Activated T-cell treated with anti-CD3 and anti-CD28 coated beads, Interleukin-2, amount 50 U/mL, for 72 hours (primary cell): ENCODE measurements at places on chromosomes 7 and 10. TPM values are rescaled to one million over a fixed set of nuclear protein-coding genes. Genes with fewer than 3 reads are reported as not detected.

DNA sequence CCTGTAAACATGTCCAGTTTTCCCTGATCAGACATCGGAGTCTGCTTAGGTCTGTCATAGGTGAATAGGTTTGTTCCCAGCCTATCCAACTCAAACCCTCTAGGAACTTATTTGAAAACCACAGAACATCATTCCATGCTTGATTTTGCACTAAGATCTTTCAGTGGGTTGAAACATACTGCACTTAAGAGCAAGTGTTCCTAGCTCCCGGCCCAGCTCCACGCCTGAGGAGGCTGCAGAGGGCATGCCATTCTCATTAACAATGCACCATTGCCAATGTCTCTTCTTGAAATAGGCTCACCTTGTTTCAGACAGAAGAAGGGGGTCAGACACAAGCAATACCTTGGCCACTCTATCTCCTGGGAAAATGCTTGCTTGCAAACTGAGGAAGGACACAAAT, 78.0 kb upstream of the EGR2 start:
- DNase-seq: no peak

DNA sequence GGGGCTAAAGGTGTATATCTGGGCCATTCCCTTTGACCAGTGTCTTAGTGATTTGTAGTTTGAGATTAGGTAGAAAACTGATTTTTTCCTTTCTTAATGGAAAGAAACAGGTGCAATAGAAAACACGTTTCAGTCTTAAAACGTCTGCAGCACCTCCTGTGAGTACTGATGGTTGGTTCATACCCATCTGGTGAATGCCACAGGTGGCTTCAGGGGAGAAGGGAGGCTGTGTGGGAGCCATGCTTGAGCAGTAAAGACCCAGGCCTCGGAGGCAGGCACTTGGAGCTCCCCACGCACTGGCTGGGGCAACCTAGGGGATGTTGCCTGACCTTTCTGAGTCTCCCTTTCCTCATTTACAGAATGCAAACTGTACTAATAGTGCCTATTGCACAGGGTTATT, 171.5 kb upstream of the GRB10 start:
- no peak for DNase-seq

DNA sequence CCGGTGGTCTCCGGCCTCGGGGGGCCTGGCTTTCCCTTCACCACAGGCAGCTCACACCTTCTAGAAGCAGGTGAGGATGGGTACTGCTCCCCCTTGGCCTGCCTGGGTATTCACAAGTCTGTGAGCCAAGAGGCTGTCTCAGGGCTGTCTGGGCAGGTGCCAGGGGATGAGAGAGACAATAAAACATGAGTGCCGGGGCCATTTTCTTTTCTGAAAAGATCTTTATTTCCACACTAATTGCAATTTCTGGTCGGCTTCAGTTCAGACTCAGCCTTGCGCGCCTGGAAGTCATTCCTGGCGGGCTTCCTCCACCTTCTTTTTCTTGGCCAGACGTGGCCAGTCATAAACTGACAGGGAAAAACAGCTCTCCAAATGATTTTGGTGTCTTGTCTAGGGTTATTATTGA, 171.2 kb downstream of the ARHGAP12 start:
- no peak for DNase-seq

DNA sequence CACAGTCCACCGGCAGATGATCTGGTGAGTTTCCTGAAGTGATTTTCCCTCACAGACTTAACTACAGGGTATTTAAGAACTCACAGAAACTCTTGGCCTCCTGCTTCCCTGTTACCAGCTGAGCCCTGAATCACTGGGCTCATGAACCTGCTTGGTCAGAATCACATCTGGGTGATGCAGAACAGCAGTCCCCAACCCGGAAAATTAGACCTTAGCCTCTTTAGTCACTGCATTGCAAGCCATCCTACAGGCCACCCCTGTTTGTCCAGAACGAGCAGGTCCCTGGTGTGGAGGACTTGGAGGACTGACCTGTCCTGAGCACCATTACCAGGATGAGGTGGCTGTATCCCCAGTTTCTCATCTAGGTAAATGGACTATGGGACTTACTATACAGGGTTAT, 539.2 kb downstream of the TNS3 start:
- no peak for DNase-seq

DNA sequence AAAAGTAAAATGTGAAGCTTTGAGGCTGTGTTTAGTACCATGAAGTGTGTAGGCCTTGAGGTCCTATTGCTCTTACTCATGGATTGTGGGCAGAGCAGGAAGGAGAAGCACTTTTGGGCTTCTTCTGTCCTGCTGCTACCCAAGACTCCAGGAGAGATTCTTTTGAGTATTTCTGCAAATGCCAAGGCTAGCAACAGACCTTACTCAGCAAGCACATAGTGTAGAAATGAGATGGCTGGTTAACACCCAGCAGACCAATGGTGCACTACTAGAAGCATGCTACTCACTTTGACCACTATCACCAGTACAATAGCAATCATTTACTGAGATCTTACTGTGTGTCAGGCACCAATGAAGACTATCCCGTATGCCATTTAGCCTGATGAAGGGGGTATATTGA, 3.2 kb downstream of the PLPP4 start:
- DNase-seq: no peak

DNA sequence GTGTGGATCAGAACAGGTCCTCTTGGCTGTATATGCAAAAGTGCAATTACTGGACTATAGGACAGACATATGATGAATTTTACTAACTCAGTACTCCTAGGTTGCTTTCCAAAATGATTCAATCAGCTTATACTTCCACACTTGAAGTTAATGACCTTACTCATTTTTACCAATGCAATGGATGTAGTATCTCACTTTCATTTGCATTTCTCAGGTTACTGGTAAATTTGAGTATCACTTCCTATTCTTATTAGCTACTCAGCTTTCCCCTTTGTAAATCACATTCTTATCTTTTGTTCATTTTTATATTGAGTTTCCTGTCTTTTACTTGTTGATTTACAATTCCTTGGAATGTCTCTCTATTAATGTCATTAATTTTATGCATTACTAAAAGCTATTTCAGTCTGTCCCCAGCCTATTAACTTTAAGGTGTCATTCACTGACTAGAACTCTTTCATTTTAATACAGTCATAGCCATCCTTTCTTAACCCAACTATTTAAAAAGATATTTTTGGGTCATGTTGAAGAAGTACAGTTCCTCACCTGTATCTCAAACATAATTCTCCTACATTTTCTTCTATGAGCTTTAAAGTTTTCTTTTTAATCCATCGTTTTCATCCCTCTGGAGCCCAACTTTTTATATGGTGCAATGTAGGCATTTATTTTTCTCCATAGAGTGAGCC, 88.6 kb downstream of the VIM start:
- DNase-seq: no peak

- DNase-seq: no peak
Measured at GRCh38 chr7:130409067-130409711, 28.9 kb downstream of the CPA1 start.

DNA sequence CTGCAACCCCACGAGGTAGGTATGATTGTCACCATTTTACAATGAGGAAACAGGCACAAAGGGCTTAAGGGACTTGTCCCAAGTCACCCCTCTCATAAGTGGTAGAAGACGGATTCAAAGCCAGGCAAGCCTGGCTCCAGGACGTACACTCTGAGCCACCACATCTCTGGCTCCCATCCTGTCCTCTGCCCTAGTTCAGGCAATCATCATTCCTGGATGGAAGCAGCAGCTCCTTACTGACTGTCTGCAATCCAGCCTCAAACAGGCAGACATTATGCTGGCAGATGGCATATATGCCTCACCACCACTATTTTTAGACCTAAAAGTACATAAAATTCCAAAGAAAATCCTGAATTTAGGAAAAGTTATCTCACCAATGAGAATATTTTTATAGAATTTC, 100.7 kb downstream of the USP6NL start:
- no peak for DNase-seq

DDC gene
- not detected for total RNA-seq

MYL10 gene
- total RNA-seq: not detected

PRKG1 gene
- total RNA-seq: not detected

GPR15LG gene
- not detected for total RNA-seq
